AML-193 (cell line): ENCODE measurements at places on chromosomes 7 and 10.

DNA sequence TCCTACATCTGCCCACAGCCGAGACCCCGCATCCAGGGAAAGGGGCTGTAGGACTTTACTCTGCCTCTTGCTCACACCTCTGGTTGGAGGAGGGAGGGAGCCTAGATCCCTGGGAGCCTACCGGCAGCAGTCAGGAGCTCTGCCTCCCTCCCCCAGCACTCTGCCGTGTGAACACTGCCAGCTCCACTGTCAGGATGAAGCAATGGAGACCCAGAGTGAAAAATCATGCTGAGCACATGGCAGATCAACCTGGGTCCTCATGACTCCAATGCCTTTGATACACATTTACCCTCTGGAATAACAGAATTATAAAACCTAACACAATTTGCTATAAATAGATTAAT is 477.7 kb downstream of the TNS3 start:
- DNase-seq, result no peak

- DNase-seq, result no peak
Observed at GRCh38 chr7:24883622-24884013, 96.4 kb downstream of the OSBPL3 start.

GRCh38 chr7:77923419-77923818 is 124.8 kb downstream of the PHTF2 start:
- DNase-seq, result no peak

- DNase-seq, result no peak
Observed at GRCh38 chr7:69864274-69864673, 266.0 kb downstream of the AUTS2 start.

DNA sequence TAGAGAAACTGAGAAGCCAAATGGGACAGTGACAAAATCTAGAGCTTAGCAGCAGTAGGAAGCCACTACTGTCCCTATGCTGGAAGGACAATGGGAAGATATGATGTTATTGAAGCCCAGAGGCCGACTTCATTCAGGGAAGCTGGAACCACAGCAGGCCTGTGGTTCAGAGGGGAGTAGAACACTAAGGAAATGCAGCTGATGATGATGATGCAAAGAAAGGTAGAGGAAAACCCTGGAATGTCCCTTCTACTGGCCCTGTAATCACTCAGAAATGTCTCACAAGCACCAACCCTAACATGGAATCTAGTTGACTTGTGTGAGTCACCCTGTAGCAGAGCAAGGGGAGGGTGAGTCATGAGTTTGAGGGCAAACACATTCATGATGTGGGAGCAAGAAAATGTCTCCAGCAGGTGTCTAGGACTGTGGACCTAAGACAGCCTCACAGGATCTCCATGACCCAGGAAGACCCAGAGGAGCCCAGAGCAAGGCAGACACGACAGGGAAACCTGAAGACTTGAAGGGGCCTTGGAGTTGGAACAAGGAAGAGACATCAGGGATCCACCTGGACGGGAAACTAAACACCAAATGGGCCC is 37.0 kb upstream of the LRRC17 start:
- no peak for DNase-seq

DNA sequence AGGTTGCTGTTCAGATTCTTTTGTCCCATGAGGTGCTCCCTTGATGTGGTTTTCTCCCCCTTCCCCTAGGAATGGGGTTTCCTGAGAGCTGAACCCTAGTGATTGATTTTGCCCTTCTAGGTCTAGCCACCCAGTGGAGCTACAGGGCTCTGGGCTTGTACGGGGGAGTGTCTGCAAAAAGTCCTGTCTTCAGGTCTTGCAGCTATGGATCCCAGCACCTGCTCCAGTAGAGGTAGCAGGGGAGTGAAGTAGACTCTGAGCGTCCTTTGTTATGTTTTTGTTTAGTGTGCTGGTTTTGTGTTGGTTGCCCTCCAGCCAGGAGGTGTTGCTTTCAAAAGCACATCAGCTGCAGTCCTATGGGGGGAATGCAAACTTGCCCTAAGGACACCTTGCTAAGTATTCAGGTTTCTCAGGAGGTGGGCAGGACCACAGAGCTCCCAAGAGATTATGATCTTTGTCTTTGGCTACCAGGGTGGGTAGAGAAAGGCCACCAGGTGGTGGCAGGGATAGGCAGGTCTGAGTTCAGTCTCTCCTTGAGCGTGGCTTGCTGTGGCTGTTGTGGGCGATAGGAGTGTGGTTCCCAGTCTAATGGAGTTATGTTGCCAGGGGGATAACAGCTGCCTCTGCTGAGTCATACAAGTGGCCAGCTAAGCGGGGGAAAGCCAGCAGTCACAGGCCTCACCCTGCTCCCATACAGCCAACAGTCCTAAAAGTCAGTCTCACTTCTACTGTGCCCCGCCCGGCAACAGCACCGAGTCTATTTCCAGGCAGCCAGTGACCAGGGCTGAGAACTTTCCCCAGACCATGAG is 92.4 kb upstream of the JCAD start:
- no peak for DNase-seq

- DNase-seq, result no peak
Observed at GRCh38 chr7:18996583-18996982, 120.9 kb downstream of the TWIST1 start.

- no peak for DNase-seq
Observed at GRCh38 chr10:104150139-104150538, 28.2 kb downstream of the SFR1 start.

DNA sequence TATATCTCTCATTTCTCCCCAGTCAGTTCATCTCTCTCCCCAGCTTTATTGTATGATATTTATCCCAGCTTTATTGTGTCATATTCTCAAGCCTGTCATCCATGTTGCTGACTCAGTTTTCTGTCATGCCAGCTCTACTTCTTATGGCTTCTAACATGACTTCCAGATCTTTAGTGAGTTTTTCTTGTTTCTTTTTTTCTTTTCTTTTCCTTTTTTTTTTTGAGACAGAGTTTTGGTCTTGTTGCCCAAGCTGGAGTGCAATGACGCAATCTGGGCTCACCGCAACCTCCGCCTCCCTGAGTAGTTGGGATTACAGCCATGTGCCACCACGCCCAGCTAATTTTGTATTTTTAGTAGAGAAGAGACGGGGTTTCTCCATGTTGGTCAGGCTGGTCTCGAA is 28.7 kb upstream of the CALU start:
- peak; percentile 4 for DNase-seq

DNA sequence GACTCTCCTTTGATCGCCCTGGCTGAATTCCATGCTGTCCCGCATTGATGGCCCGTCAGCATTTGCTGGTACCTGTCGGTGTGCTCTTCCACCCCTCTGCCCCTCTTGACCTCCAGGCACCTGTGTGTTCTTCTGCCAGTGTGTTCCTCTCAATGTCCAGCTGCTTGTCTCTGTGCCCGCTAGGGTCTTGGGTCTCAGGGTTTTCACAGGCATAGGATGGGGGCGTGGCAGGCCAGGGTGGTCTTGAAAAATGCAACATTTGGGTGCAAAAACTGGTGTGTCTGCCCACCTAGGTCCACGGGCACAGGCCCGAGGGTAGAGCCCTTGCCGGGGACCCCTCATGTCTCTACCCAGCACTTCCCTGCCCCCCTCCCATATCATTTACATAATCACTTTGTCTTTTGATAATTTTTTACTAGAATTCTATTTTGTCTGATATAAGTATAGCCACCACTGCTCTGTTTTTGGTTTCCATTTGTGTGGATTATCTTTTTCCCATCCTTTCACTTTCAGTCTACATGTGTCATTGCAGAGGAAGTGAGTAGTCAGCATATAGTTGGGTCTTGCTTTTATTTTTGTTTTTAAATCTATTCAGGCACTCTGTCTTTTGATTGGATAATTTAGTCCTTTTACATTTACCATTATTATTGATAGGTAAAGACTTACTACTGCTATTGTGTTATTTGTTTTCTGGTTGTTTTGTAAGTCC is 46.6 kb upstream of the ADRA2A start:
- DNase-seq, result no peak

DNA sequence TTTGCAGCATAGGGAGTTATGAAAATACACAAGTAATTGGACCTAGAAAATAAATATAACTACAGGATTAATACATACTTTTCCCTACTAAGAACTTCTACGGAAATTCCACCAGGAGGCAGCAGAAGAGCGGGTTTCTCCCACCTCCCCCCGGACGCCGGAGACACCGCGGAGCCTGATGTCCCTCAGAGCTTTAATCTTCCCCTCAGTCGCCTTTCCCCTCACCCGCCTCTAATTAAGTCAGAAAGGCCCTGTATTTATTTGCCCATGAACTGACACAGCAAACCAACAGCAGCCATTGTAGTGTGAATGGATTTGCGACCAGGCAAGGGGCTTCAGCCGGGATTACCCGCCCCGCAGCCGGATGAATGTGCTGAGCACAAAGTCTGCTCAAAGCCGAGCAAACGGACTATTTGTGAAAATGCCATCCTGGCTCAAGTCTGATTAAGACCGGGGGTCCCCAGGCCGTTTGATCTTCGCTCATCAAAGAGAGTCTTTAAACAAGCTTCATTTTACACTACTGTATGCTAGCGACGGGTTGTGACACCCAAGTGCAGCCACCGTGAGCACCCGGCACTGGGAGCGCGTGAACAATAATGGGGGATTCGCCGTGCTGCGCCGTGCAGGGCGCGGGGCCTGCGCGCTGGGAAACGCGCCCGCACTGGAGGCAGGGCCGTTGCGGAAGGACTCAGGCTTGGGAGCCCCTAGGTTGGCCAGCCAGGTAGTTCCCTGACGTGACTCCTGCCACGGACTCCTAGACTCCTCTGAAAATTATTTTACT is 5.6 kb upstream of the DKK1 start:
- DNase-seq, result peak; percentile 28

DNA sequence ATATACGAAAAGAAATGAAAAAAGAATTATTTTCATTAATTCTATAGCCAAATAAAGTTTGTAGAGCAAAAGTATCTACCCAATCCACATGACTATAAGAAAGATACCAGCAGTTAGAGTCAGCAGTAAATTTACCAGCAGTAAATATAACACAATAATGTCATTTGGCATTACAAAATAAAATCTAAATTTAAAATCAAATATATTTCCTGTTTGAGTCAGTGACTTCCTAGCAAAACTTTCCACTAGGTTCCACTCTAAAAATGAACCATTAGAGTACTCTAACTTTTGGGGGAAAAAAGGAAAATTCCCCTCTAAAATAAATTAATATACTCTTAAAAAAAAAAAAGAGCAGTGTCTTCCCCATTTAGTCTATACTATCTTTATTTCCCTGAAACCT is 144.8 kb downstream of the CPEB3 start:
- DNase-seq, result no peak

DNA sequence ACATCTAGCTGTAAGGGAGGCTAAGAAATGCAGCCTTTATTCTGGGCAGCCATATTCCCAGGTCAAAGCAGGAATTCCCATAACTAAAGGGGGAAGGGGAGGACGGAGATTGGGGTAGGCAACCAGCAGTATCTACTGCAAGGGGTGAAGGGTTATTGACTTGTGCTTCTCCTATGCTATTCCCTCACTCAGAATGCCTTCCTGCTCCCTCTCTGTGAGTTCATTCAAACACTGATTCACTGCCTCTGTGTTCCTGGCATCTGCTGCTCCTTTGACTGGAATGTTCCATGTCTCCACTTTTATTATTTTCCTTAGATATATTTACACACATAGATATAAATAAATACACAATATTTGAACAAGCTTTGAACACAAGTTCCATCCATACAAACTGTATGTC is 11.1 kb downstream of the HTR7 start:
- no peak for DNase-seq

GRCh38 chr7:51067258-51067657 is 249.4 kb downstream of the COBL start:
- no peak for DNase-seq

GRCh38 chr10:132981173-132981555 is 38.8 kb upstream of the CFAP46 start:
- no peak for DNase-seq

DNA sequence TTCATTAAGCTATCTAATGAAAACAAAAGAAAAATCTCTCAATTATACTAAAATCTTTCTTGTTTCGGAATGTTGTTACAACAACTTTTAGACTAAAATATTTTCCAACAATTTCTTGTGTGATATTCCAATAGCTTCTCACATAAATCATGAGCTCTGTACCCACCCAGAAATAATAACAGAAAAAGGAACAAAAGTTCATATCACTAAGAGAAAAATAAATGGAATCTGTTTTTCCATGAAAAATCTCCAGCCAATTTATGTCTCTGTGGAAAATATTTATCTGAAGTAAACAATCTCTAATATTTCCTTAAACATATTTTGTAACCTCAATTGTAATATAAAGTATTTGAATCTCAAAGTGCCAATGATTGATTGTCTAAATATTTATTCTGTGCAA is 628.6 kb upstream of the ANKRD30A start:
- no peak for DNase-seq

- no peak for DNase-seq
Observed at GRCh38 chr7:82175319-82175718, 268.3 kb downstream of the CACNA2D1 start.

- DNase-seq, result no peak
Observed at GRCh38 chr10:108789336-108789735, 1134.0 kb downstream of the XPNPEP1 start.

DNA sequence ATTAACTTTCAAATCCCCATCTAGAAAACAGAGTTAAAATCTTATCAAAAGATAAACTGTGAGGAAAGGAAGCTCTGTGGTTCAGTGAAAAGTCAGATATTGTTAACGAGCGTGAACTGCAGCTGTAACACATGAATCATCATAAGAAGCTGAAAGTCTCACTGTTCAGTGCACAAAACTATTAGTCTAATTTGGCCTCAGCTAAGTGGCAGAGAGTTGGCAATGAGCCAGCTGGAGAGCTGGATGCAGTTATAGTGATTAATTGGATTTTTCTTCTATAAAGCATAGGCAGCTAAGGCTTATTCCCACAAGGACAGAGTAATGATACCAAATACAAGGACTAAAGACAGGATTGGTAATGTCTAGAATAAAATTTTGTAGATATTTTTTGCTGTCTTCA is 101.1 kb upstream of the ABCB5 start:
- no peak for DNase-seq

GRCh38 chr10:118092209-118092608 is 45.5 kb upstream of the RAB11FIP2 start:
- DNase-seq, result no peak

DNA sequence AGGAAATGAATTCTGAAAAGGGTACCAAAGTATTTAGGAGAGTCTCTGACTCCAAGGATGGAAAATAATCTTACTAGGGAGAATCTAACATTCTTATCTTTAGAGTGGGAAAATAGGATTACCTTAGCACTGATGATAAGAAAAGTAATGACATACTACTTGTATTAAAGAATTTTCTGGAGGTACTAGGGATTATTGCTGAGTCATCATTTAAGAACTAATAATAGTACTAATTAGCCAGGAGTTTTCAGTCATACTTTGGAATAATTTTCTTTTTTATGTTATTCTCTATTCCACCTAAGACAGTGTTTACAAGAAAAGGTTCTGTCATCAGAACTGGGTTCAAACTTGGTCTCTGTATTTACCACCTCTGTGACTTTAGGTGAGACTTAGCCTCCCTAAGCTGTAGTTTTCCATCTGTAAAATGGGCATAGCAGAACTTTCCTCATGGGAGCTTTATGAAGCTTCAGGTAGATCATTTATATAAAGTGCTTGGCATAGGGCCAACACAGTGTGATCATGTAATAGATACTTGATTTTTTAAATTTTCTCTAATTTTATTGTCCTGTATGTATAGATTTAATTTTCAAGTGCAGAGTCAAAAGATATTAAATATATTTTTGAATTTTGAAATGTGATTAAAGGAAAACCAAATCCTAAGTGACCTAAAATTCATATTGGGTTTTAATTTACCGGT is 20.4 kb downstream of the ITGB8 start:
- no peak for DNase-seq
